ENCODE measurements at places on chromosomes 4 and X.

- no peak overlapping the region for H3K4me3 ChIP-seq
- H3K36me3 ChIP-seq: no peaks in the 10 kb centered on the region
- no peaks in the 10 kb centered on the region for H3K27me3 ChIP-seq
Measured at GRCh38 chr4:128803783-128804182, 5.7 kb upstream of the JADE1 start.

DNA sequence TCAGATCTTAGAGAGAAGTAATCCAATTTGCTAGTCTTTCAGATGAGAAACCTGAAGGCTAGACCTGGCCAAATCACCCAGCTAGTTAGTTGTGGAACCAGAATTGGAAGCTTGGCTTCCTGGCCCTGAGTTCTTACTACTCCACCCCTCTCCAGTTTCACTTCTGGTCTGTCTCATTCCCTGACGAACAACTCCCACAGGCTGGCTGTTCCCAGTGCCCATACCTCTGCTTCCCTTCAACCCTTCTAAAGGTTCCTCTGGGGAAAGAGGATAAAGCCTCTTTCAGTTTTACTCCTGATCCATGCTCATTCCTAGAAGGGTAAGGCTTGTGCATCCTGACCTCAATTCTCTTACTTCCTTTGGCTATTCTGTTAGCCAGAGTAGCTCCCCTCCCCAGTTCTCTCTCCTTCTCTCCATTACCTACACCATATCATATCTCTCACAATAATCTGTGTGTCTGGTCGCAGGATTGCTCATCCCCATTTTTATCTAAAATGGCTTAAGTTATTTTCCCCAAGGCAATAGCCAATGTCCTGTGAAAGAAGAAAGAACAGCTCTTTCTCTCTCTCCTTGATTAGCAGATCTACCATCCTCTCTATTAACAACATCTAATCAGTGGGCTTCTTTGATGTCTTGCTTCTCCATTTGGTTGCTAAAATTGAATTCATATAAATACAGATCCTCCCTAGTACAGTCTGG is 155.0 kb upstream of the MAOA start:
- H3K27ac ChIP-seq: no peak overlapping the region
- H3K4me3 ChIP-seq: no peak overlapping the region
- no peak for DNase-seq
- no peaks in the 10 kb centered on the region for H3K4me1 ChIP-seq

DNA sequence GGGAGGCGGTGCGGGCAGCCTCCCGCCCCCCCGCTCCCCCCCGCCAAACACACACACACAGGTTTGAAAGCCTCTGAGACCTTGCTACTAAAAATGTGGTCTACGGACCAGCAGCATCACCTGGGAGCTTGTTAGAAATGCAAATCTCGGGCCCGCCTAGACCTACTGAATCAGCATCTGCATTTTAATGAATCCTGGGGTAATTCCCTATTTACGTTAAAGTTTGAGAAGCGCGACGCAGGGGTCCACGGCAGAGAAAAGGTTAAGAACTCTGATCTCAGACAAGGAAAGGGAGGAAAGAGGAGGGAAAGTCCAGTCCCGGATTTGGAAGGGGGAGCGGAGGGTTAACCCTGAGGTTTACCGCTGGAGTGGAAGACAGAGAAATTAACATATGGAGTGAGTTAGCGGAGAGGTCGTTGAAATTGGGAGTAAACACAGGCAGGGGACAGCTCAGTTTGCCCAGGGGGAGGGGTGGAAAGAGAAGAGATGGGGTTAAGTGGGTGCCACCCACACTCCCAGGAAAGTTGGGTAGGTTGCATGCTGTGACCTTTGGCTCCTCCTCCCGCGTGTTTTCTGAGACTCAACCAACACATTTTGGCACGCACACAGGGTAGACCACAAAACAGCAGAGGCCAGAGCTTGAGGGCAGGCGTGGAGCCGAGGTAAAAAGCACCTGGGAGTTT is 483.6 kb downstream of the BCOR start:
- H3K4me1 ChIP-seq: no peaks in the 10 kb centered on the region
- no peak overlapping the region for H3K27ac ChIP-seq
- H3K27me3 ChIP-seq: no peaks in the 10 kb centered on the region
- H3K36me3 ChIP-seq: no peaks in the 10 kb centered on the region
- DNase-seq: no peak
- H3K4me3 ChIP-seq: no peak overlapping the region

DNA sequence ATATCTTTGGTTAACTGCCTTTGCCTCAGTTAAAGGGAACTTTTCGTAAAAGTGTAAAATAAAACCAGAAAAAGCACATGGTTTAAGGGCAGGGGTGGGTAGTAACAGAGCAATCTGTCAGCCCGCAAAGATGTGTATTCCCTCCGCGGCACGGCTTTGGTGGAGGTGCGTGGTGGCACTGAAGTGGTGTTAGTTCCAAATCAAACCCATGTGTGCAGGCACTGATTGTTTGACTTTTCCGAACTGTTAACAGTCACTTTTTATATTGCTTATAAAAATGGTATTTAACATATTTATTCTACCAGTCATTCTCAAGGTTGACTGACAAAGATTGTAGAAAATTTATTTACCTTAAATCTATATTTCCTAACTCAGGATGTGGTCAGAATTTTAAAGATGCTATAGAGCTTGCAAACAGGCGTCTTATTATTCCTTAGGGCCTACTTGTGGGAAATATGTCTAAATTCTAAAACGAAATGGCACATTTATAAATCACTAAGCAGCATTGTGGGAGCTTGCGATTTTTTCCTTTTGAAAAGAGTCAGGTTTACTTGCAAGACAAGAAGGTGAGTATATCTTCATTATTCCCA is 272.7 kb upstream of the PCDH18 start:
- no peak for DNase-seq
- H3K27ac ChIP-seq: no peak overlapping the region
- H3K27me3 ChIP-seq: no peaks in the 10 kb centered on the region
- no peaks in the 10 kb centered on the region for H3K36me3 ChIP-seq
- H3K4me3 ChIP-seq: no peak overlapping the region

Measured in PC-9 (cell line).